ENCODE measurements at places on chromosomes 2 and 18. TPM values are rescaled to one million over a fixed set of nuclear protein-coding genes. Genes with fewer than 3 reads are reported as not detected.

Gene ASIC4
- total RNA-seq = not detected

Gene SMAD2
- 66.3 TPM for total RNA-seq

Gene HOXD9
- 6.4 TPM for total RNA-seq

Gene RNU2-63P
- not detected for total RNA-seq

Gene CMPK2
- total RNA-seq = 5.6 TPM

Gene MC5R
- total RNA-seq = not detected

Gene IL36A
- not detected for total RNA-seq

Gene PLEKHH2
- total RNA-seq = 78.2 TPM

Gene MCEE
- total RNA-seq = 53.2 TPM

Gene CPLX4
- not detected for total RNA-seq

Gene HOXD4
- total RNA-seq = 20.7 TPM

Gene FNDC4
- 65.4 TPM for total RNA-seq

Gene CASP10
- total RNA-seq = 18.5 TPM

Gene ALKAL2
- 0.98 TPM for total RNA-seq

Gene STK11IP
- total RNA-seq = 20.5 TPM

Gene PRKAG3
- total RNA-seq = not detected

Gene GPR35
- not detected for total RNA-seq

Gene CYP27A1
- total RNA-seq = 29.9 TPM

Gene REG1B
- not detected for total RNA-seq

Gene GRHL1
- 1.9 TPM for total RNA-seq

Gene CHST9
- not detected for total RNA-seq
